ENCODE measurements at places on chromosomes 4 and X. TPM values are rescaled to one million over a fixed set of nuclear protein-coding genes. Genes with fewer than 3 reads are reported as not detected.
A peak's percentile ranks its signal among the peaks of the same experiment; 100 is the strongest.

- no peaks in the 10 kb centered on the region for H3K4me1 ChIP-seq
- no peaks in the 10 kb centered on the region for H3K36me3 ChIP-seq
- no peak overlapping the region for H3K4me3 ChIP-seq
- H3K27ac ChIP-seq, result no peak overlapping the region
- H3K27me3 ChIP-seq, result no peaks in the 10 kb centered on the region
Measured at GRCh38 chr4:38529189-38530115, 134.5 kb upstream of the KLF3 start.

The ADGRG2 gene
- 1.3 TPM for total RNA-seq

- H3K27ac ChIP-seq, result no peak overlapping the region
- no peak overlapping the region for H3K4me3 ChIP-seq
- H3K4me1 ChIP-seq, result no peaks in the 10 kb centered on the region
- H3K36me3 ChIP-seq, result no peaks in the 10 kb centered on the region
Measured at GRCh38 chr4:152265149-152265621, 270.7 kb downstream of the FBXW7 start.

DNA sequence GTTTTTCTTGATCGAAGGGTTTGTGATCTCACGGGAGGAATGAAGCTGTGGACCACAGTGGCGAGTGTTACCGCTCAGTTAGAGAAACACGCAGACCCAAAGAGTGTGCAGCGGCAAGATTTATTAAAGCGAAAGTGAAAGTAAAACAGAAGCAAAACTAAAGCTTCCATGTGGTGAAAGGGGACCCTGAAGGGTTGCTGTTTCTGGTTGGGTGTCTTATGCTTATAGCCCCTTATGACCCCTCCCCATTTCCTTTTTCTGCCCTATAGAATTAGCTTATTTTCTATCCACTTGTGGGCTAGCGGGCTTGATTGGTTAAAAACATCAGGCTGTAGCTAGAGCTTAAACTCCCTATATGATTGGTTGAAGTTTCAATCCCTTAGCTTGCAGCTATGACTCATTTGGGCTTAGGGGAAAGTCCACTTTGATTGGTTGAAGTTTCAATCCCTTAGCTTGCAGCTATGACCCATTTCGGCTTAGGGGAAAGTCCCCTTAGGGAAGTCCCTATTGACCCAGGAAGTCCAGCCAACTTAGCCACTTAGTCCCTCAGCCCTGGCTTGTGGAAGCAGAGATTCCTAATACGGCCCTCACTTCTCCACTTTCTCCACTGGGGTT is 171.2 kb upstream of the NWD2 start:
- no peak overlapping the region for H3K4me3 ChIP-seq
- no peak for DNase-seq
- H3K36me3 ChIP-seq, result no peaks in the 10 kb centered on the region
- H3K27ac ChIP-seq, result no peak overlapping the region

DNA sequence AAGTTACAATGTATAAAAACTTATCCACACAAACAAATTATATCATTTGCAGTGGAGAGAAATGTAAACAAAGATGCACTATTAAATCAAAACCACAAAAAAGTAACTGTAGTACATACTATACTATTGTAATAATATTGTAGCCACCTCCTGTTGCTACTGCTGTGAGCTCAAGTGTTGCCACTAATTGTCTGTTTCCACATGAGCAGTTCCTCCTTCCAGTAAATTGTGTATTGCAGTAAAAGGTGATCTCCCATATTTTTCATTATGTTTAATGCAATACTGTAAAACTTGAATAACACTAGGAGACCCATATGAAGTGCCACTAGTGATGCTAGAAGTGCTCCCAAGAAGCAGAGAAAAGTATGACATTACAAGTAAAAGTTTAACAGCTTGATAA is 11.7 kb downstream of the LIN54 start:
- H3K27me3 ChIP-seq, result no peaks in the 10 kb centered on the region
- H3K4me3 ChIP-seq, result no peak overlapping the region
- no peak for DNase-seq
- no peaks in the 10 kb centered on the region for H3K36me3 ChIP-seq
- H3K27ac ChIP-seq, result no peak overlapping the region
- no peaks in the 10 kb centered on the region for H3K4me1 ChIP-seq

GRCh38 chrX:9357518-9358114 is 107.2 kb upstream of the TBL1X start:
- H3K4me3 ChIP-seq, result no peak overlapping the region
- H3K27ac ChIP-seq, result no peak overlapping the region
- H3K4me1 ChIP-seq, result no peaks in the 10 kb centered on the region
- H3K36me3 ChIP-seq, result no peaks in the 10 kb centered on the region
- H3K27me3 ChIP-seq, result no peaks in the 10 kb centered on the region

The CXCL13 gene
- total RNA-seq, result not detected

DNA sequence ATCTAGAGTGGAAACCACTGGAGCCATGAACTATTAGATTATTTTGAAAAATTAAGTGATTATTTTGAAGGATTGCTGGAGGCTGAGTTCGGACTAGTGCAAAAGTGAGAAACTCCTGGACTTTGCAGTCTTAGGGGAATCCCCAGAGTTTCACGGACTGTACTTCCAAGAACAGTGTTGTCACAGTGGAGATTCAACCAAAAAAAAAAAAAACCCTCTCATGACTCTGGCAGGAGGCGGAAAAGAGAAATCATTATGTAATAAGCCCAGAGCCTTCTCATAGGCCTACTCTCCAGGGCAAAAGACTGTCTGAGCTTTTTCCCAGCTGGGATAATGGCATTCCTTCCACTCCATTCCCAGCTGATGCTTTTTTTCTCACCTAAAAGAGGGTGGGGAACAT is 16.8 kb upstream of the C4orf51 start:
- H3K27me3 ChIP-seq, result no peaks in the 10 kb centered on the region
- no peaks in the 10 kb centered on the region for H3K36me3 ChIP-seq
- H3K4me1 ChIP-seq, result no peaks in the 10 kb centered on the region
- no peak overlapping the region for H3K4me3 ChIP-seq
- H3K27ac ChIP-seq, result no peak overlapping the region
- no peak for DNase-seq

The TBCK gene
- 82.3 TPM for total RNA-seq

DNA sequence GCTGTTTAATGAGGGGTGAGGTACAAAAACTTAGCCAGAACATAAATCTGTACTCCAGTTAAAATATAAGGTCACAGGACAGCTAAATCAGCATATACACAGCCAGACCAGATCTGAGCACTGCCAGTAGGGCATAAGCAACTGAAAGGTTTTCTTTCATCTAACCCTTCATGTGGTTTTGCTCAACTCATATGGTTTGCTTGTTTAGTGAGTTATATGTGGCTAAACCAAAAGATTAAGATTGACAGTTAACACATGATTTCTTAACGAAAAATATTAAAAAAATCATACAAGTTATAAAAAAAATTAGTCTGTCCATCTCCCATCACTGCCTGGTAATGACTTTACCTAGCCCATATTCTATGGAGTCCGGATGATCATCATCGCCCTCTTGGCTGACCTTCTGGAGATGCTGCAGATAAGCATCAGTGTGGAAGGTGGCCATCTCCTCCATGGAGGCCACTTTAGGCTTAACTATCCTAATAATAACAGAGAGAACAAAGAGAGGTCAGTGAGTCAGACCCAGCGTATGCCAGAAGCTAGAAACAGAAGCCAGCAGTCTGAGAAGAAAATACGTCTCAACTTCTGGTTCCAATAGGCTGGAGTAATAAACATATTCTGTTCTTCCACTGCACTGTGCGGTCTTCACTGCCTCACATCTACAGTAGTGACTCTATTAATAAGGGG is 4.1 kb downstream of the HDAC8 start:
- H3K27ac ChIP-seq, result no peak overlapping the region
- H3K36me3 ChIP-seq, result no peaks in the 10 kb centered on the region
- H3K4me3 ChIP-seq, result no peak overlapping the region
- H3K27me3 ChIP-seq, result no peaks in the 10 kb centered on the region

The TCEAL6 gene
- total RNA-seq, result not detected

The PASD1 gene
- not detected for total RNA-seq

DNA sequence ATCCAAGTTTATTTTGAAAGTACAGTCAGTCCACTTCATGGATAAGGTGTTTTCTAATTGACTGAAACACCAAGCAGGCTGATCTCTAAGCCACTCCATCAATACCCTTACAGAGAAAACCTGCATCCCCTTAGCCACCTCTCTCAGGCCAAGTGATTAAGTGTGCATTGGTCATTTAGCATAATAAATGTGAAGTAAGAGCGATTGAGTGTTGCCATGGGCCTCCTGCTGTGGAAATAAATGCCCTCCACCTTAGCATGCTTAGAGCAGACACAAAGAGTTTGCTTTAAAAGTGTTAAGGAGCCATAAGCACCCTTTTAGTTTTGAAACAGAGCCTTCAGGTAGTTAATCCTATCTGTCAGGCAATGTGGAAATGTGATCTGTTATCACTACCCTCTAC is 386.5 kb downstream of the GPAT3 start:
- H3K4me1 ChIP-seq, result no peaks in the 10 kb centered on the region
- no peaks in the 10 kb centered on the region for H3K27me3 ChIP-seq
- H3K4me3 ChIP-seq, result no peak overlapping the region
- no peak overlapping the region for H3K27ac ChIP-seq
- H3K36me3 ChIP-seq, result no peaks in the 10 kb centered on the region

The NPY1R gene
- total RNA-seq, result 55.8 TPM

The FAM53A gene
- total RNA-seq, result 3.7 TPM

DNA sequence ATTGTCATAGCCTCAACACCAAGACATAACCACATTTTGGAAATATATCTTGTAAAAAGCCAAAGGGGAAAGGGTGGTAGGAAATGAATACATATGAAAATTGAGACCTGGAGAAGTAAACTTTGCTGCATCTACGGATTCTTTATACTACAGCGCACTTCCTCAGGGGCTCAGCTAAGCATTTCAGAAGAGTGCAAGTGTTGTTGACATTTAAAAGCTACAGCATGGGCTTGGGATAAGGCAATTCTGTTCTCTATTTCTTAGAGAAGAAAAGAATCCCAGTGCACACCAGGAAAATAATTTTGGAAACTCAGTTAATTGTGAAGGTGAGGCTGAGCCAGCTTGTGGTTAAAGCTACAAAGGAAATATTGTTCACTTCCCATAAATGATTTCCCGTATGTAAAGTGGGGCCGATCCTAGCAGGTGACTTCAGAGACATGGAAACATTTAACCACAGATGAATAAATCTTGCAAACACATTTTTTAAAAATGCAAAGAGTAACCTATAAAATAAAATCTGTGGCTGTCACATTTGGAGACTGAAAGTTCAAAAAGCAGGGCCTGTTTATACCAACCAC is 12.6 kb upstream of the GBA3 start:
- no peak overlapping the region for H3K4me3 ChIP-seq
- peak overlapping the region; percentile 11 for H3K27ac ChIP-seq
- H3K27me3 ChIP-seq, result no peaks in the 10 kb centered on the region
- H3K36me3 ChIP-seq, result no peaks in the 10 kb centered on the region

DNA sequence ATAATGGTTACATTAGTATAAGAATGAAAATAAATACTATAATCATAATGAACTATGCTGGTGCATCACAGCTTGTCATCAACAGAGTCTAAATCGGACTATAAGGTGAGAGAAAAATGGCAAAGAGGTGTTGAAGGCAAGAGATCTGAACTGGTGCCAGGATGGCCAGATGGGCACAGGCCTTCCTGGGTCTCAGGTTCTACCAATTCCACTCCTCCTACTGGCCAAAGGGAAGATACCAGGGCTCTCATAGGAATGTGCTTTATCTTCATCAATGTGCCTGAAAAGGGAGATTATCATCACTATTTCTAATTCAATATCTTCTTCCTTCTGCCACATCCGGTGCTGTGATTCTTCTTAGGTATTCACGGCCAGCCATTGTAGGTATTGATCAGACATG is 107.6 kb downstream of the GASK1B start:
- no peak overlapping the region for H3K4me3 ChIP-seq
- no peak overlapping the region for H3K27ac ChIP-seq
- DNase-seq, result no peak
- no peaks in the 10 kb centered on the region for H3K36me3 ChIP-seq

GRCh38 chr4:25320773-25321172 is 8.2 kb downstream of the ZCCHC4 start:
- no peaks in the 10 kb centered on the region for H3K27me3 ChIP-seq
- H3K36me3 ChIP-seq, result no peaks in the 10 kb centered on the region
- H3K4me3 ChIP-seq, result no peak overlapping the region
- no peak for DNase-seq

DNA sequence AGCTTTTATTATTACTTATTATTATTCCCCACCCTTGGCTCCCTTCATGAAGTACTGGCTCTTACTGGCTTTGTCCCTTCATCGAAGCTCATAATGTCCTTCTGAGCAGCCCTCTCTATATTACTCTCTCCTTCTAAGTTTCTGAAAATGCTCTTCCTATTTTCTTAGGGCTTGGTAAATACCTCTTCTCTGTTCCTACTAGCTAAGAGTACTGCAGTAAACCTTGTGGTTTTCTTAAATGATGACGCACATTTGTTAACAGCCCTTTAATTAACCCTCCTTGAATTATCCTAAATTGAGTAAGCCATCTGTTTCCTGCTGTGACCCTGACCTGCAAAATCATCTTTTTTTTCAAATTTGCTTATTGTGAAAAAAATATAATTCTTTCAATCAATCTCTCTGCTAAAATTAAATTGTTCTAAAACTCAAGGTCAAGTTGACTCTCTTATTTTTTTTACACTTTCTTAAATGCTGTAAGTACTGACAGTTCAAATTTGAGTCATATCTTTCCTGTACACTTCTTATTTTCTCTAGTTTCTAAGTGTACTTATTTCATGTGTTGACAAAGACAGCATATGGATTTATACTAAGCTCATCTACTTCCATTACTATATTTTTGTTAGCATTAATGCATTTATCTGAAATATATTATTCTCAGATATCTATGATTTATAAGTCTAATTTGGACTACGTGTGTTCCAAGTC is 148.9 kb downstream of the ADAM29 start:
- H3K4me3 ChIP-seq, result no peak overlapping the region
- no peak overlapping the region for H3K27ac ChIP-seq
- DNase-seq, result no peak

GRCh38 chr4:185713731-185714130 is 98.3 kb downstream of the SORBS2 start:
- H3K27ac ChIP-seq, result no peak overlapping the region
- H3K27me3 ChIP-seq, result no peaks in the 10 kb centered on the region
- no peaks in the 10 kb centered on the region for H3K4me1 ChIP-seq
- no peak overlapping the region for H3K4me3 ChIP-seq

GRCh38 chr4:102139132-102139573 is 206.1 kb downstream of the SLC39A8 start:
- H3K27ac ChIP-seq, result peak overlapping the region; percentile 29
- no peak overlapping the region for H3K4me3 ChIP-seq

DNA sequence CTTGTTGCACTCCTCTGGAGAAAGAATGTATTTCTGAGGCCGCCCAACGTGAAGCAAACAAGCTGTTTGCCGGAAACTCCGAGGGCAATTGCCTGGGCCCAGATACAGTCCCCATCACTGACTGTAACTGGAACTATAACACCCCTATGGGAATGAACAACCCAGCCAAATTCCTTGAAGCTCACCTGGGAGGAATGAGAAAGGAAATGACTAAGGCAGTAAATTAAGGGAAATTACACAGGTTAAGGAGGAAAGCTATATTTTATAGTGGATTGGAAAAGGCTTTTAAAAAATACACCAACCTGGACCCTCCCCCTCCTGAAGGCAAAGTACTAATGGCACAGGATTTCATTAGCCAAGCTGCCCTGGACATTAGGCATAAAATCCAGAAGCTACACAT is 11.7 kb upstream of the HERC5 start:
- no peak for DNase-seq
- H3K4me3 ChIP-seq, result no peak overlapping the region
- H3K27ac ChIP-seq, result no peak overlapping the region
- no peaks in the 10 kb centered on the region for H3K36me3 ChIP-seq

All from breast epithelium (tissue), 4 donors.